ENCODE measurements at places on chromosomes 2 and 18.
A peak's percentile ranks its signal among the peaks of the same experiment; 100 is the strongest.

DNA sequence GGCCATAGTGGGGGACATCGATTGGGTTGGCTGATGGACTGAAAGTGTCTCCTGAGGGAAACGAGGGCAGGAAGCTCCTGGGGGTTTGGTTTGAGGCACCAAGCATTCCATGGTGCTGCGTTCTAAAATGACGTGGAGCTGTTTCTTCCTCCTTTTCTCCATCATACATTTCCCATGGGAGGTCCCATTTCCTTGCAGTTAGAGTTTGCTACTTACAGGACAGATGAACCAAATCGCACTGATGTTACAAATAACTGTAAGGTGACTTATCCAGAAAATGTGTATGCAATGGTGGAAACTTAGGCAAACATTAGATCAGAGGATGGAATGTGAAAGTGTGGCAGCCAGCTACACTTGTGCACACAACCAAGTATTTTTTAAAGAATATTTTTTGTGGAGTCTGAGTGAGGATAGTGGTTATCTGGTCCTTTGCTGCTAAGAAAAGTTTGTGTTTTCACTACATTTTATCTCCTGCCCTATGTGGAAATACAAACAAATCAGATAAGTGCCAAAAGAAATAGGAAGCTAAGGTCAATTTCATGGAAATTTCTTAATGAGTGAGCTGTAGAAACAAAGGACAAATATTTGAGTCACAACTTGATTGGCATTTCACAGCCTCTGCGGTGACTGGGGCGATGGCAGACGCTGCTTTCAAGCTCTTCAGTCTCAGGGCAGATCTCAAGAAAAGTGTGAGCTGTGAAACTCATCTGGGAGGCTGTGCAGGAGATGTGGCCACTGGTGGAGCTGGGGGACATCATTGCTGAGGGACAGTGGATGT, 256.2 kb downstream of the TSN start:
- no peak for DNase-seq
- no peaks in the 10 kb centered on the region for H3K4me1 ChIP-seq
- no peaks in the 10 kb centered on the region for H3K36me3 ChIP-seq
- no peaks in the 10 kb centered on the region for H3K27me3 ChIP-seq

- peaks cover 38% of the 10 kb centered on the region for H3K27me3 ChIP-seq
- no peak overlapping the region for H3K27ac ChIP-seq
- no peak overlapping the region for H3K4me3 ChIP-seq
- no peak for DNase-seq
- H3K36me3 ChIP-seq = no peaks in the 10 kb centered on the region
These were observed 2.1 kb downstream of the POMC start for GRCh38 chr2:25165992-25166875.

GRCh38 chr2:133780099-133780996, 212.1 kb upstream of the NCKAP5 start:
- no peak overlapping the region for H3K27ac ChIP-seq
- no peaks in the 10 kb centered on the region for H3K4me1 ChIP-seq
- no peak overlapping the region for H3K4me3 ChIP-seq

DNA sequence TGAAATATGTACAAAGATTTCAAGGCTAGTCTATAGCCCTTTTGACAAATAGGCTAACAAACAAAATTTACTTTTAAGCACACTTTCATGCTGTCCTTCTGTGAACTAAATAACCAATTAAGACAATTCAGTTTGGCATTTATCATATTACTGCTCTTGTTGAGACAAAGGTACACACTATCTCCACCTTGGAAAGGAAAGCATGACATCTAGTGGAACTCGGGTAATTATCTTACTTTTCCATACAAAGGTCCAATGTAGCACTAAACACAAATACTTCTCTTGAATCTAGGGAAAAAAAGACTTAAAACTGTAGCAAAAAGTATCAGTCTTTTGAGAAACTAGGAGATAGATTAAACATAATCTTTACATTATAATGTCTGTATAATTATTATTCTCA, 125.0 kb upstream of the CD226 start:
- no peak for DNase-seq
- no peaks in the 10 kb centered on the region for H3K4me1 ChIP-seq
- no peaks in the 10 kb centered on the region for H3K36me3 ChIP-seq
- no peaks in the 10 kb centered on the region for H3K27me3 ChIP-seq
- H3K27ac ChIP-seq = no peak overlapping the region

GRCh38 chr2:108574332-108574731, 40.1 kb downstream of the LIMS1 start:
- H3K4me1 ChIP-seq = peaks cover 23% of the 10 kb centered on the region
- no peak for DNase-seq
- H3K4me3 ChIP-seq = no peak overlapping the region
- H3K27ac ChIP-seq = no peak overlapping the region

- no peaks in the 10 kb centered on the region for H3K27me3 ChIP-seq
- H3K27ac ChIP-seq = peak overlapping the region; percentile 8
- H3K36me3 ChIP-seq = no peaks in the 10 kb centered on the region
These were observed 11.5 kb upstream of the EIF2AK3 start for GRCh38 chr2:88638743-88639142.

- H3K27ac ChIP-seq = no peak overlapping the region
- DNase-seq = no peak
- no peak overlapping the region for H3K4me3 ChIP-seq
- no peaks in the 10 kb centered on the region for H3K36me3 ChIP-seq
- H3K27me3 ChIP-seq = no peaks in the 10 kb centered on the region
These were observed 42.7 kb downstream of the FHOD3 start for GRCh38 chr18:36340246-36340645.

GRCh38 chr2:42844366-42844765, 52.0 kb upstream of the HAAO start:
- no peak for DNase-seq
- H3K27me3 ChIP-seq = no peaks in the 10 kb centered on the region
- no peaks in the 10 kb centered on the region for H3K36me3 ChIP-seq
- no peak overlapping the region for H3K4me3 ChIP-seq
- H3K4me1 ChIP-seq = peaks cover 14% of the 10 kb centered on the region

GRCh38 chr18:21955757-21956652, 213.4 kb upstream of the GATA6 start:
- H3K4me1 ChIP-seq = no peaks in the 10 kb centered on the region
- peak; percentile 13 for DNase-seq
- H3K36me3 ChIP-seq = no peaks in the 10 kb centered on the region
- H3K27me3 ChIP-seq = peaks cover 5% of the 10 kb centered on the region
- H3K27ac ChIP-seq = no peak overlapping the region

DNA sequence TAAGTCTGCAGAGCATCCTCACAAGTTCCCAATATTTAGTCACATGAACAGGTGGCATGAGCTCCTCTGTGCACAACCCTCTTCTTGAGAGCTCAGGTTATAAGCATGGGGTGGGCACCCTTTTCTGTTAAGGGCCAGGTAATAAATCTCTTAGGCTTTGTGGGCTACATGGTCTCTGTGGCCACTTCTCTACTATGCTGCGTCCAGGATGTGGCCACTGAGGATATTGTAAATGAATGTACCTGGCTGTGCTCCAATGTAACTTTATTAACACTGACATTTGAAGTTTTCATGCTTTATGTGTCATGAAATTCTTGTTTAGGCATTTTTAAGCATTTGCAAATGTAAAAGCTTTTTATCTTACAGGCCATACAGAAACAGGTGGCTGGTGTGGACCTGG, 116.8 kb upstream of the ST6GAL2 start:
- no peak overlapping the region for H3K27ac ChIP-seq
- no peak for DNase-seq
- H3K4me3 ChIP-seq = no peak overlapping the region
- no peaks in the 10 kb centered on the region for H3K4me1 ChIP-seq

DNA sequence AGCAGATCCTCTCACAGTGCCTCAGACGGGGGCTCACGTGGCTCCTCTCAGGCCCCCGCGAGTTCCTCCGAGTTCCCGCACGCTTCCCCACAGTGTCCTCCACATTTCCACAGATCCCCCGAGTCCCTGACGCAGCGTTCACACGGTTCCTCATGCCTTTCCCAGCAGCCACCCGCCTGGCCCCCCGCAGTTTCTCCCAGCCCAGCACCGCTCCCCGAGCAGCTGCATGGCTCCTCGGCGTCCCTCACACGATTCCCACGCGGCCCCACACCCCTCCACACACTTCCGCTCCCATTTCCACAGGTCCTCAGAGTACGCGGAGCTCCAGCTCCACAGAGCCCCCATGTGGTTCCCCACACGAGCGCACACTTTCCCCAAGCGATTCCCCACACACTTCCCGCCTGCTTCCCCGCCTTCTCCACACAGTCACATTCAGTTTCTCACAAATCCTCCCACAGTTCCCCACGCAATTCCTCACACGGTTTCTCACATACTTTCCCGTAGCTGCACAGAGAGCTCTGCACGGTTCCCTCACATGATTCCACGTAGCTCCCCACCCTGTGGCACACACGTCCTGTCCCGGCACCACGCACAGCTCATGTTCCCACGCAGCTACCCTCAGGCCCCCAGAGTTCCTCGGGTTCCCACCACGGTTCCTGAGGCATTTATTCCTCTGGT, 39.9 kb downstream of the KIF1A start:
- DNase-seq = no peak
- no peak overlapping the region for H3K27ac ChIP-seq
- H3K4me1 ChIP-seq = no peaks in the 10 kb centered on the region

GRCh38 chr2:39124746-39125057, 3.9 kb upstream of the SOS1 start:
- H3K27ac ChIP-seq = peak overlapping the region; percentile 80
- DNase-seq = no peak
- H3K4me3 ChIP-seq = peak overlapping the region; percentile 88
- H3K4me1 ChIP-seq = peaks cover 8% of the 10 kb centered on the region

DNA sequence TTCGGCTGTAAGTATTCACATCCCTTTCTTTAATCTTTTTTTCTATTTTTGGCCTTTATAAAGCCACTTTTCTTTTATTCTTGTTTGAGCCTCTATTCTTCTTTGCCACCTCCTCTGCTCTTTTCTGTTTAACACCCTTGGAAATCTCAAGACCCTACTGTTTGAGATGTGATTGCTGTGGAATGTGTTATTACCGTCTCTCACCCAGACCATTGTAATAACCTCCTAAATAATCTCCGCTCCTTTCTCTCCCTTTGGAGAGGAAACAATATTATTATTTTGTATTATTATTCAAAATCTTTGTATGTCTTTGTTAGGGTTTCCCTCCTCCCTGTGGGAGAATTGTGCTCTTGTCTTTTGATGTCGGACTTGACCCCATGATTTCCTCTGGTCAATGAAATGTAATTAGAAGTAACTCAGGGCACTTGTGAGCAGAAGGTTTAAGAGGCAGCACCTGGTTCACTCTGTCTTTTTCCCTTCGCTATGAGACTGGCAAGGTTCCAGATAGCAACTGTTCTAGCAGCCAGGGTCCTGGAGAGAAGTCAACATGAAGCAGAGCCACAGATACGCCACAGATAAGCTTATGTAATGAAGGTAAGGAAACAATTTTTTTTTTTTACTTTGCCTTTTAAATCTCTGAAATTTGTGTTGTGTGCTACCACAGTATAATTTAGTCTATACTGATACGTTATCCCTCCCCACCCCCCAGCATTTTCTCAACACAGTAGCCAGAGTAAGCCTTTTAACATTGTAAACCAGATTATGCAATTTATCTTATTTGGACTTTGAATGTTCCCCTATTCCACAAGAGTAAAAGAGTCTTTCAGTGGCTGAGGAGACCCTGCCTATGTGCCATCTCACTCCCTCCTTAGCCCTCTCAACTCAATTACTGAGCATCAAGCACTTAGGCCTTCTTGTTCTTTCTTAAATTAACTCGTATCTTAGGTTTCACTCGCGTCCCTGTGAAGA, 601.2 kb upstream of the ZNF804A start:
- H3K27ac ChIP-seq = no peak overlapping the region
- DNase-seq = no peak
- no peak overlapping the region for H3K4me3 ChIP-seq
- no peaks in the 10 kb centered on the region for H3K27me3 ChIP-seq
- H3K4me1 ChIP-seq = no peaks in the 10 kb centered on the region
- H3K36me3 ChIP-seq = no peaks in the 10 kb centered on the region

- no peak overlapping the region for H3K27ac ChIP-seq
- H3K27me3 ChIP-seq = no peaks in the 10 kb centered on the region
- H3K4me3 ChIP-seq = no peak overlapping the region
- no peaks in the 10 kb centered on the region for H3K36me3 ChIP-seq
- H3K4me1 ChIP-seq = no peaks in the 10 kb centered on the region
These were observed 102.9 kb downstream of the NFATC1 start for GRCh38 chr18:79498662-79499061.

DNA sequence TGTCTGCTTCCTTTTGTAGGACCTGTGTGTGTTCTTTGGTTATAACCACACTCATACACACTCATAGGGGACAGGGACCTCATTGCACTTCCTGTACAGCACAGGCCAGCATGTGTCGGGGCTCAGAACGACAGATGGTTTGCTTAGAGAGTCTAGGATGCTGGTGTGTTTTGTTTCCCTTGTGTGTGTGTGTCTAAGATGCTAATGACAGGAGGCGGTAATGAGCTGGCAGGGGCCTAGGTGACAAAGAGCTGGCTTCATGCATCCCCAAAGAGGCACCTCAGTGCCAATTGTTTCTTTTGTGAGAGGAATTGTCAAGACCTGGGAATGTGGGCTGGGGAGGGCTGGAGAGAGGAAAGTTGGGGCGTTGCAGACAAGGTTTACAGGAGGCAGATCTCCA, 66.6 kb downstream of the CELF4 start:
- H3K36me3 ChIP-seq = no peaks in the 10 kb centered on the region
- DNase-seq = no peak
- H3K27ac ChIP-seq = no peak overlapping the region
- H3K4me1 ChIP-seq = peaks cover 6% of the 10 kb centered on the region
- H3K4me3 ChIP-seq = no peak overlapping the region

- H3K36me3 ChIP-seq = no peaks in the 10 kb centered on the region
- H3K27ac ChIP-seq = no peak overlapping the region
- H3K4me1 ChIP-seq = peaks cover 55% of the 10 kb centered on the region
- H3K27me3 ChIP-seq = no peaks in the 10 kb centered on the region
These were observed 128.0 kb downstream of the ARL4C start for GRCh38 chr2:234368861-234369261.

DNA sequence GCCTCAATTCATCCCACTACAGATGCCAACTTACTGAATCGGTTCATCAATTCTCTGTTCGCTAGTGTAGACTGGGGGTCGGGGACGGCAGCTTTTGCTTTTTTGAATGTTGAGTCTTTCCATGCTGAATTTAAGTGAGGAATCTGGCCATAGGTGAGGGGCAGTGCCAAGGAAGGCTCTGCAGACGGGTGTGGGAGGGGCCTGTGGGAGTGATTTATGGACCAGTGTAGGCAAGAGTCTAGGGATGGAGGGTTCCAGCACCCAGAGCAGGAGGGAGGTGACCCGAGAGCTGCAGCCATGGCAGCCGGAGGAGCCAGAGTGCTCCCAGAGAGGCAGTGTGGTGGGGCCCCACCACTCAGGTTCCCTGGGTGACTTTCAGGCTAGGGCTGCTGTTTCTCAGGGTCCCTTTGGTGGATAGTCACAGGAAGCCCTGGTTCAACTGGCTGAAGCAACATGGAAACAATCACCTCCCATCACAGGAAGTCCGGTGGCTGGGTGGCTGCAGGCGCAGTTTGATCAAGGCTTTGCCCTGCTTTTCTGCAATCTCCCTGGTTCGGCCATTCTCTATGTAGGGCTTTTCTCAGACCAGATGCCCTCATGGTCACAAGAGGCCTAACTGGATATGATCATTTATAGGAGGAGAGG, 16.9 kb upstream of the TEX44 start:
- H3K4me1 ChIP-seq = peaks cover 4% of the 10 kb centered on the region
- no peak overlapping the region for H3K4me3 ChIP-seq
- no peaks in the 10 kb centered on the region for H3K27me3 ChIP-seq
- DNase-seq = no peak

- H3K27me3 ChIP-seq = no peaks in the 10 kb centered on the region
- peaks cover 36% of the 10 kb centered on the region for H3K4me1 ChIP-seq
These were observed 41.9 kb upstream of the RAPGEF4 start for GRCh38 chr2:172693529-172694455.
